ENCODE measurements at places on chromosomes 1 and 21.
A peak's percentile ranks its signal among the peaks of the same experiment; 100 is the strongest.

GRCh38 chr1:55301912-55302311, 86.7 kb upstream of the USP24 start:
- no peak for DNase-seq

DNA sequence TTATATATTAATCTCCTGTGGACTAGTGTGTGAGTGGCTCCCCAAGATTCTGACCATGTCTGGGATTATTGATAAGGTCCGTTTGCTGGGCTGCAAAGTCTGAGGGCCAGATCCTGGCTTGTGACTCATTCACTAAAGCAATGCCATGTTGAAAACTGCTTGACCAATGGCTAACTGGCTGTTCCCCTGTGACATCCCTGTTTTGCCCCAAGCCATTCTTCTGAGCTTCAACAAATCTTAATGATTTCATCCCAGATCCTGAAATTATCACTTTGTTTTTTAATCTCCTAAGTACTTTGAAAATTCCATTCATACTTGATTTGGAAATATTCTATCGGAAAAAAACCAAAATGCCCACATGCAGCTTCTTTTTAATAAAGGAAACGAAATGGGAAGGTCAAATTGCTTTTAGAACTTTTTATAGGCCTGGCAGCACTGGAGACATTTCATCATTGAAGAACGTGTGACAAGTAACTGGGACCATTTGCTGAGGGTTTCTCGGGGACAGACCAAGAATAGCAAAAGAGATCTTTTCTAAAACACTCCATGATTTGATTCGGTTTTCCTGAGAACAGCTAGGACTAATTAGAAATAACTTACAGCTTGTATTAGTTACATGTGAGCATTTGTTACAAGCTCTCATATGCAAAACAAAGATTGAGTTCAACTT, 121.3 kb downstream of the TGFB2 start:
- no peak for DNase-seq

- DNase-seq = peak; percentile 19
Measured at GRCh38 chr1:183033205-183033604, 10.0 kb downstream of the LAMC1 start.

GRCh38 chr1:184388319-184388889, 1.6 kb downstream of the C1orf21 start:
- no peak for DNase-seq

DNA sequence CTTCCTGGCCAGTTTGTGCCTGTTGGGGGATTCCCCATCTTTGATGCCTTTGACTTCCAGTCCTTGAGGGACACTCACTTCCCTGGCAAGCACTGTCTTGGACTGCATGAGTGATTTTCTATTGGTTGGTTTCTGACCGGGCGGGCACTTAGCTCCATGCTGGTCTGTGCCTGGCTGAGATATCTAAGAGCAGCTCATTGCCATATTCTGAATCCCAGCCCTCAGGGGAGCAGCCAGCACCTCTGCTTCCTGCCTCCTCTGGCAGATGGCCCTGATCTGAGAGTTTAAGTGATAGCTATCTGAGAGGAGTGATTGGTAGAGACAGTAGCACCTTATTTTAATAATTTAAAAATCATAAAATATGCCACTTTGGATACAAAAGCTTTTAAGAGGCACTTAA, 52.5 kb downstream of the DISC1 start:
- no peak for DNase-seq

- no peak for DNase-seq
Measured at GRCh38 chr1:91755702-91756287, 130.2 kb downstream of the TGFBR3 start.

DNA sequence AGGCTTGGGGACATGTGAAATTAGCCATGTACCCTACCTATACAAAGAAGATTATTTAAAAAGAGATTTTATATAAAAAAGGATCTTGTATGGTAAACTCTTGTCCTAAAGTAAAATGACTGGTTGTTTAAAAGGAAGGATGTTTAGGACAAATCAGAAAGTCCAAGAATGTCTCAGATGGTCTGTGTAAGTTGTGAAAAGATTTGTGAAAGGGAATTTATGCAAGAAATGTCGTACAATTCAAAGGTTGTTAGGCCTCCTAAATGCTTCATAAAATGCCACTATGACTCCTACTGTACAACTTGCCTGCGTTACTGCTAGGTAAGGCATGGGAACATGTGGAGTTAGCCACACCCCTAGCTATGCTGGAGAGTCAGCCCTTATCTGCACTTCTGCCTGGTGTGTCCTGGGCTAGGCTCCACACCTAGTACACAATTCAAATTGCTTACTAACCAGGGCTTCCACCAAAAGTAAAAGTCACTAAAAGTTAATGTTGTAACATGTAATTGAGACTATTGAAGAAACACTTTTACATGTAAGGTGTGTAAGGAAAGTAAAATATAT, 19.7 kb downstream of the PRDX6 start:
- DNase-seq = no peak

DNA sequence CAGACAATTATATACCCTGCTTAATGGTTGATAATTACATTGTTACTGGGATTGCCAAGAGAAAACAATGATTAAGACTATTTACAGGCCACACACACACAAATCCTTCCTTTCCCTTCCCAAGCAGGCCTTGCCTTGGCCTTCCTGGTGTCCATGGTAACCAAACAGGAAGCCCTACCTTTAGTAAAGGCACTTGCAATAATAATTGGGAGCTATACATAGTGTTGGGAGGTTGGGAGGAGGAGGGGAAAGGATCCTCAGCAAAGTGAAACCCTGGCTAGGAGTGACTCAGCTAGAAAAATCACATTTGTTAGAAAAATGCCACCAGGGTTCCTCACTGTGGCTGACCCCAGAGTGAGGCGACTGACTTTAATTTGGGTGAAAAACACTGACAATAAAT, 122.3 kb upstream of the ADAR start:
- DNase-seq = no peak

GRCh38 chr1:186925881-186926669, 97.3 kb downstream of the PLA2G4A start:
- no peak for DNase-seq

GRCh38 chr1:183844806-183845205, 39.9 kb downstream of the RGL1 start:
- DNase-seq = no peak

Data from T-helper 2 cell (primary cell).